ENCODE measurements at places on chromosomes 12 and 14.

DNA sequence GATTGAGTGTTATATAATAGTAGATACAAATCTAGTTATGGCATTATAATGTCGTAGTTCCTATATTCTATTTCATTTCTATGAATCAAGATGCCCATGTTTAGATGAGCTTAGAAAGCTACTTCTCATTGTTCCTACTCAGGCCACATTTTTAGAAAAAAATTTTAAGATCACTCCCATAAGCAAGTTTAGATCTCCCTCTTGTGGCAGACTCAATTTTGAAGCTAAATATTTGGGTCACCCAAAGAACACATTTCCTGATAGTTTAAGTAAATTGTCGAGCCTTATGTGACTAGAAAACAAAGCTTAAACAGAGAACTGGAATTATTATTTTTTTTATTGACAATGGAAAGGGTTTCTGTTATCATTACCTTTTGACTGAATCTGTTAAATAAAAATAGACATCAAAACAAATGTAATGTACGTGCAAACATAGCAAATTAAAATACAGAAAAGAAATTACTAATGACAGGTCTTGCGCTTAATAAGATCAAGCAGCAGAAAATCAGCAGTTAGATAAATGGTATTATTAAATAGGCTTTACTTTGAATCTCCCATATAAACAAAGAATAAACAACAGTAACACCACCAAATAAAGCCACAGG is 180.2 kb downstream of the ACSS3 start:
- DNase-seq = no peak

- no peak for DNase-seq
Observed at GRCh38 chr12:54608156-54608555, 19.7 kb upstream of the PPP1R1A start.

DNA sequence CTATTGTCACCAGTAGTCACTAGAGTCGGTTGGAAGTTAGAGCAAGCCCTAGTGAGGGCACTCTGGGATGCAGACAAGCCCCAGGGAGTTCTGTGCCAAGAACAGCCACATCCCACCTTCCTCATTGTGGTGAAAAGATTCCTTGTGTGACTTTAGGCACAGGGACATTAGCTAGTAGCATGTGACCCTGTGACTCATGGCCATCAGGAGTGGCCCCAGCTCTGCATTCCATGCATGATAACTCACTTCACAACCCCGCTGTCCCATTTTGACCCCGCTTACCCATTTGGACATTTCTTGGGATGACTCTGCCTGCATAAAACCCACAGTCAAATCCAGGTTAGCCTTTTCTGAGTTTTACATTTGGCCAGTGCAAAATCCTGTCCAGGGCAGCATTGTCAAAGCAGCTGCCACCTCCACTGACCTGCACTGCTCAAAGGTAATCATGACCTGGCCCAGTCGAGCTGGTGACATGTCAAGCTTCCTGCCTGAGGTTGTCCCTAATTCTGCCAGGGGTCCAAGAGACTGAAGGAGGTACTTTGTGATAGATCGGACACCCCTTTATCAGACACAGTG is 430.5 kb downstream of the DPF3 start:
- no peak for DNase-seq

DNA sequence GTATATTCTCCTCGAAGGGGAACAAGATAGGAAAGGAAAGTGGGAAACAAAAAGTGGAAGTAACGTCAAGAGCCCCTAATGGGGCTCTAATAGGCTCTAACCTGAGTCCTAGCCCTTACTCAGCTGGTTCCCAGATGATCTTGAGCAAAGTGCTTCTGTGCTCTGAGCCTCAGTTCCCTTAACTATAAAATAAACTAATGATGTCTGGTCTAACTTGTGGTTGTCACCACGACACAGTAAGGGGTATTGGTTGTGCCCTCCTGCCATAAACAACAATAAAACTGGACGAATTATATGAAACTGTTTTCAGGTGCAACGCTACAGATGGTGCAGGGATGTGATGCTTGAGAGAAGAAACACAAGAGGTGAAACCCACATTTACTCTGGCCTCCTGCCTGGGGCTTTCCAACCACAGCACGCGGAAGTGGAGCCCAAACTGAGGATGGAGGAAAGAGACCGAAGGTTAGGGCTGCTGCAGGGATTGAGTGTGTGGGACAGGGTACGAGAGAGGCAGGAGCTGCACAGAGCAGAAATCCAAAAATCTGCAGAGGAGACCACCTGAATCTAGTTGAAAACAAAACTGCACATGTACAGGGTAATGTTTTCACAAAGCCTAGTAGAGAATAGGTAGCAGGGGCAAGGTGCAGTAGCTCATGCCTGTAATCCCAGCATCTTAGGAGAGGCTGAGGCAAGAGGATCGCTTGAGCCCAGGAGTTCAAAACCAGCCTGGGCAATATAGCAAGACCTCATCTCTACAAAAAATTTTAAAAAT is 45.6 kb upstream of the BCL2L14 start:
- DNase-seq = no peak

DNA sequence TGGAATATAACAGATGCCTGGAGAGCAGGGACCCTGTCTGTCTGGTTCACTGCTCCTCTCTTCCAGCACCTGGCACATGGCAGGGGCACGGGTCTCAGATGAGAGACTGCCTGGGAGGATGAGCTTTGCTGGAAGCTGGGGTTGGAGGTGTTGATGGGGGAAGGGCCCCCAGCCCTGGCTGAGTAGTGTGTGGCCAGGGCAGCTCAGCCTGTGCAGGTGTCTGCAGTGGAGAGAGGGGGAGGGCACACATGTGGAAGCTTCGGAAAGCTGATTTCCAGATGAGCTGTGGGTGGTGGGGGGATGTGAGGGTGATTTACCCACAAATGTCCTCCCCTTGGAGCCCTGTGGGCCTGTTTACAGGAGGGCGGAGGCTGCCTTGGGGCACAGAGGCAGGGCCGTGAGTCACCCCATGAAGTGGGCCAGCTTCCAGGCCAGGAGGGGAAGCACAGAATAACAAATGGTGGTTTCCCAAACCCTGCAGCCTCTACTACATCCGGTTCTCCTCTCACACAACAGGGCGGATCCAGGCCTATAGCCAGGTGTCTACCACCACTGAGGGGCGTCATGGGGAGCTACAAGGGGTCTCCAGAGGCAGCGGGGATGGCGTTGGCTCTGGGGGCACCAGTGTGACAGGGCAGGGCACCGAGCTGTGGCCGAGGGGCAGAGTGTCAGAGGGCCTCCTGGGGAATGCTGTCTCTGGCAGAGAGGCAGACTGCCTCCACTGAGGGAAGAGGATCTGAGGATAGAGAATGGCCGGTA is 11.0 kb downstream of the KRT7 start:
- DNase-seq = no peak

DNA sequence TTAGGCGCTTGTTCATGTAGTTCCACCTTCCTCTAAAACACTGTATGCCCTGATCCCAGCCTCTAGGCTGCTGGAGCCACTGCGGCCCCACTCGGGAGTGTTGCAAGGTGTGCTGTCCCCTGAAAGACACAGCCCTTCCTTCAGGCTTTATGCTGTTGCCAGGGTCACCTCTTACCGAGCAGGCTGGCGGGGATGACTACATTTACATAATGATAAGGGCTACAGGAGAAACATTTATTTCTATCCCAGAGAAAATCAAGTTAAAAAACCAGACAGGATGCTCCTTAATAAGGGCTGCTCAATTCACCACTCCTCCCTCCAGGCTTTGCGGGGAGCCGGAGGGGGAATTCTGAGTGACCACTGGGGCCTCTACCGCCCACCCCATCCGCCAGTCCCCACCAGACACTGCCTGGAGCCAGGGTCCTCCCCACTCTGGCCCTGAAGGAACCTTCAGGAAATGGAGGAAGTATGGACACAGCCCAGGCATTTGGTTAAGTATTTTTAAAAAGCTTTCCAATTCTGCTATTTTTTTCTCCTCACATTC is 200.6 kb downstream of the TTC7B start:
- DNase-seq = no peak

- DNase-seq = no peak
Observed at GRCh38 chr14:50265029-50265428, 33.7 kb upstream of the SOS2 start.

Data from progenitor cell of endocrine pancreas (in vitro differentiated cells).